ENCODE measurements at places on chromosomes 13 and 19.

DNA sequence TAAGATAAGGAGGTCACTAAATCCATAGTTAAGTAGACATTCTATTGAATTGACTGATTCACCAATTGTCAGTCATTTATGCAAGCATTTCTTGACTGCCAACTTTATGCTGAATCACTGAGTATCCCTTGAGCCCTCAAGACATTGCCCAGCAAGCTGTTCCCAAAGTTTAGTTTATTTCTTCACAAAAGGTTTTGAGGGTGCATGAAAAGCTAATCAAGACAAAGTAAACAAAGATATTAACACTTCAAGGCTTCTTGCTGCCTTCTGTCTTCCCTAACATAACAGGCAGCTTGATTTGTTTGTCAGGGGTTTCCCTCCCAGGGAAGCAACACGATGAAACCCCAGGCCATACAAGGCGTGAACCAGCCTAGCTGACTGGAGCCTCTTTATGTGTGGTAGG, 374.4 kb downstream of the SPRY2 start:
- no peak for ATAC-seq

DNA sequence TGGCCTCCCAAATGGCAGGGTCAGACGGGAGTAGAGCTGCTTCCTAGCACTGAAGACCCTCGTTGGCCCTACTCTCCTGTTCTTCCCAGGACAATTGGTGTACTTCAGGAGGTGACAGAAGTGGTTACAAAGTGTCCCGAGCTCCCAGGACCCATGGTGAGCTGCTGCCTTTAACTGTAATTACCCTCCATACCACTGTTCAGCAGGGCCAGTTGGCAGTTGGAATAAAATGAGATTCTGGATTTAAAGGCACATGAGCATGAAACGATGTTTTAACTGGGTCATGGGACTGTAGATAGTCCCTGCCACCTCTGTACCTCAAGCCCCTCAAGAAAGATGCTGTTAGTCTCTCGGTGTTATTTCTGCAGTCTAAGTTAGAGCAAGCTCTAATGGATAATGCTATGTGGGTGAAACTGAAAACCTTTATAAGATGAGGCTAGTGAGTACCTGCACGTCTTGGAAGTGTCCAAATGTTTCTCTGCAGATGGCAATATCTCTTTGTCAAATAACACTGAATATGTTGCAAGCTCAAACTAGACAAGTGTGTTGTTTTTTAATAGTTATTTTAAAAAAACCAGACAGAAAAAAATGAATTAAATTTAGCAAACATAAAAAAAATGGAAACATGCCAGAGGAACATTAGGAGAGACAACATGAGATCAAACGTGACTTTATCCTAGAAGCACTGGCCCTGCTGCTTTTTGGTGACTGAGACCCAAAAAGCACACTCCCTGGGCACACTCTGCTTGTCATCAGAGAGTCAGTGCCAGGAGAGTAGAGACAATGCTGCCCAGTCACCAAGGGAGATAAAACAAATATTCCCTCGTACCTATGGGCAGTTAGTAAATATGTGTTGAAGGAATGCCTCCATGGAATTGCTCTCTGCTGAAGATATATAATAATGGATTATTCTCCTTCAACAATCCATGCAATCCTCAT, 266.3 kb downstream of the LMO7 start:
- no peak for ATAC-seq

DNA sequence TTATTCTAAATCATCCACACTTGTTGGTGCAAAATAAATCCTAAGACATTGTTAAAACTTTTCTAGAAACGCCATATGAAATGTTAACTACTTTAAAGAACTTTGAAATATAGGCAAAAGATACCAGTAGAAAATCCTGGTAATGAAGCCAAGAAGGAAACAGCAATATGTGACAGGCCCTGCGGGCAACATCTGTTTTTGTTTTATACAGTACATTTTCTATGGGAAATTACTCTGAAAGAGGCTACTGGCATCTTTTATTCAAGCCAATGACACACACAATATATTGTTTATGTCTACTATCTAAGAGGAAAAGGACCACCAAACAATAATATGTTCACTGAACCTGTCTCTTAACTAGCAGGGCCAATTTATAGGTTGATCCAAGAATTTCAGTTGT, 829.7 kb downstream of the PCDH17 start:
- no peak for ATAC-seq

DNA sequence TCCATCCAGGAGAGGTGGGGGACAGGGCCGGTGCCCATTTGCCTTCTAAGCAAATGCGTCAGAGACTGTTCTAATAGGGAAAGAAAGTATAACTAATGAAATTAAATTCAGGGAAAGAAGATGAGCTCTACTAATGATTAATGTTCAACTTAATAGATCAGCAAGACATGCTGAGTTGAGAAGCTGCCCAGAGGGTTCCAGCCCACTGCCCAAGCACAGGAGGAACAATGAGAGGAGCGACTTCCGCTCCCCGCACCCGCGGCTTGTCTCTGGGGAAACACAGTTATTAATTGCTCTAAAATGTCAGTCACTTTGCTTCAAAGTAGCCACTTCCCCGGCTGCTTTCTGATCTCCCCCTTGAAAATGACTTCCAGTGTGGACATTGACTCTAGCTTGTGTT, 331.3 kb downstream of the UQCRFS1 start:
- ATAC-seq: no peak

- no peak for ATAC-seq
These were observed 26.3 kb upstream of the SLC15A1 start for GRCh38 chr13:98778749-98779148.

- no peak for ATAC-seq
These were observed 413.7 kb downstream of the DCT start for GRCh38 chr13:94065741-94066140.

GRCh38 chr13:30134578-30134977, 172.8 kb downstream of the KATNAL1 start:
- ATAC-seq: no peak

- no peak for ATAC-seq
These were observed 4.3 kb upstream of the PALM start for GRCh38 chr19:704447-704741.

- no peak for ATAC-seq
These were observed 117.9 kb downstream of the ITGBL1 start for GRCh38 chr13:101570410-101570809.

DNA sequence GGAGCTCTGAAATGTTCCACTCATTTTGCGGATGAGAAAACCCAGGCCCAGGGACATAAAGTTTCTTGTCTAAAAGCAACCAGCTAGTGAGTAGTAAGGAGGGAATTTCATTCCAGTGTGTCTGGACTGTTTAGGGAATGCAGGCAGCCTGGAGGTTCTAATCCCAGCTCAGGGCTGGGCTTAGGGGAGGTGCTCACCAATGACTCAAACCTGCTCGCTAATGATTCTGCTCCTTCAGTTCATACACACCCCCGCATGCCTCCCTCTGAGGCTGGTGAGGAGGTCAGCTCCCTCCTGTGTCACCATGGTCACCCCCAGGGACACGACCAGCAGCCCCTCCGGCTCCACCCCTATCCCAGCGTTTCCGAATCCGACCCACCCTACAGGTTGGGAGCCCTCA, 34.6 kb downstream of the CYP4F2 start:
- ATAC-seq: no peak

DNA sequence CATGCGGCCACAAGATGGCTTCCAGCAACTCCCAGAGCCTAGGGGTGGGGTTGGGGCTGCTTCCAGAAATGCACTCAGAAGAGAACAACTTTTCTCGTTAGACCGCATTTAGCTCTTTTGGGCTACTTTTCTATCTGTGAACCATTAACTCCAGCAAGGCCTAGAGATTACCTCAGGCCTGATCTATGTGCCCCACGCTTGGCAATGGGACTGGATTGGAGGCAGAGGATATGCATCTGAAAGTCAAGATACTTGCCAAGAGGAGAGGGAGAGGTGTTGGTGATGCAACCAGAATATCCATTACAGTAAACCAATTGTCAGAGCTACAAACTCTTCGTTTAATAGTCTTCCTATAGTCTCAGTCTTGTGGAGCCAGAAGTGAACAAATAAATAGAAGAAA, 177.7 kb downstream of the TDRD3 start:
- no peak for ATAC-seq

- ATAC-seq: no peak
These were observed 120.6 kb upstream of the GPR12 start for GRCh38 chr13:26881154-26881553.

- ATAC-seq: no peak
These were observed 322.7 kb downstream of the FOXO1 start for GRCh38 chr13:40343550-40344269.

DNA sequence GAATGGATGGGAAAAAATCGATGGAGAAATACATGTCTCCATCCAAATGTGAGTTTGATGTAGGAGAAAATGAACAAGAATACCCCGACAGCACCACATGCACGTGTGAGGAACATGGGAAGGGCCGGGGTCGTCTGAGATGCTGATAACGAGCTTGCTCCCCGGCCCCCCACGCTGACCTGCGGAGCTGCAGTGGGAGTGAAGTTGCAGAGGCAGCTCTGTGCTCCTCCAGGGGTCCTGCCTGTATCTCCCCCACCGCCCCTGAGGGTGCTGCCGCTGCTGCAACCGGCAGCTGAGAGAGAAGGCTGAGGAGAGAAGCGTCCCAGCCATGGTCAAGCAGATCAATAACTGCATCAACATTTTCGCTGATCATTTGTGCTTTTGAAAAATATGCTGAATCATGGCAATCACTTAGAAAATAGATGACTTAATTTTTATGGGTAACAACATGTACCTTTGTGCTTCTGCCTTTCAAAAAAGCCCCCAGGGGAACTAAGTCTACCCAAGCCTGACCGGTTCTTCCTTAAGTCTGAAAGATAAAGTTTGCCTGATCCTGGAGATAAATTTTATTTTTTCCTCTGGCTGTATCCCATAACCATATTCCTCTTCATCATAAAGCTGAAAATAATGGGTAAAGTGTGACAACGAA, 18.2 kb upstream of the NAXD start:
- ATAC-seq: no peak

GRCh38 chr19:1068009-1069001, 1.3 kb downstream of the ARHGAP45 start:
- no peak for ATAC-seq

- ATAC-seq: no peak
These were observed 4.9 kb upstream of the ESD start for GRCh38 chr13:46801858-46802257.

DNA sequence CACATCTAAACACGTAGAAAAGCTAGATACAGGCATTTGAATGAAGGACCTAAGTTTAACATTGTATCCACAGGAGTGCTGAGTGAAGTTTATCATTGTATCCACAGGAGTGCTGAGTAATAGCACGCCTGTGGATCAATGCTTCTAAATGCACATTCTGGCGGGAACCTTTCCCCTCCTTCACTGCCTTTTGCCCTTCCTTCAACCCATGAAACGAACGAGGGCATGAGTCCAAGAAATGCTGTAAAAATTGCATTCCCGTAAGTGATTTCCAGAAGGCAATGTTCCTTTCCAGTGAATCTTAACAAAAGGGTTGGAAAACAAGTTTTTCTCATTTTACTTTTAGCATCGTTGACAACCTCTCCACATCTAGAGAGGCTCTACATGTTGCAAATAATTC, 88.1 kb downstream of the ZDHHC20 start:
- ATAC-seq: no peak

DNA sequence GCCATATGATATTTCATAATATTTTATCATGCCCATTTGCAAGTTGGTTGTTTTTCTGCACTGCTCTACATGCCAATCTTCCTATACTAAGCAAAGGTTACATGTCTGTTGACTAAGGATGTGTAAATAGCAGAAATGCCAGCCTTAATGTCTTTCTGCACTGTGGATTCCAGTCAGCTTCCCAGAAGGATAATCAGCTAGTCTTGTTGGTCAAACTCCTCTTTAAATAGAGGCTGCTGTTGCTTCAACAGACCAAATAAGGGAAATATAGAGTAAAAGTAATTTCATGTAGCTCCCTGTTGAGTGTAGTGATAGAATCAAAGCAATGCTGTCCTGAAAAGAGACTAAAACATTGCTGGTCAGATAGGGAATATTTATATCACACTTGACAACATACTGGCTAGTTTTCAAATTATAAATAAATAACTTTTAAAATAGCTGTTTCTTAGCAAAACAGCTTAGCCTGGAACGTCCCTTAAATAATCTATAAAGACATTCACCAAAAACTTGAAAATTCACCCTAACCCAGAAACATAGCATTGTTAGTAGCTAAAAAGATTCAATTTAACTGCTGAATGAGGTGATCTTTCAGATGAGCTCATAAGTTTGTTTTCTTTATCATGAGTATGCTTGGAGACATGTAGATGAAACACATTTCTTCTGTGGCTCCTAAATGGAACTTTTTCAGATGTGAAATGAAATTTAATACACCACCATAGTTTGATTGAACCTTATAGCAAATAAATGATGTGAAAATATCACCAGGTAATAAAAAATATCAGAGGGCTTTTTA, 56.6 kb downstream of the FRY start:
- ATAC-seq: no peak

GRCh38 chr19:4229179-4229931, at the start of gene EBI3:
TSS of gene EBI3 (plus strand) at chr19:4229523. CDS start at chr19:4229551, 28 bp downstream.
- no peak for ATAC-seq

DNA sequence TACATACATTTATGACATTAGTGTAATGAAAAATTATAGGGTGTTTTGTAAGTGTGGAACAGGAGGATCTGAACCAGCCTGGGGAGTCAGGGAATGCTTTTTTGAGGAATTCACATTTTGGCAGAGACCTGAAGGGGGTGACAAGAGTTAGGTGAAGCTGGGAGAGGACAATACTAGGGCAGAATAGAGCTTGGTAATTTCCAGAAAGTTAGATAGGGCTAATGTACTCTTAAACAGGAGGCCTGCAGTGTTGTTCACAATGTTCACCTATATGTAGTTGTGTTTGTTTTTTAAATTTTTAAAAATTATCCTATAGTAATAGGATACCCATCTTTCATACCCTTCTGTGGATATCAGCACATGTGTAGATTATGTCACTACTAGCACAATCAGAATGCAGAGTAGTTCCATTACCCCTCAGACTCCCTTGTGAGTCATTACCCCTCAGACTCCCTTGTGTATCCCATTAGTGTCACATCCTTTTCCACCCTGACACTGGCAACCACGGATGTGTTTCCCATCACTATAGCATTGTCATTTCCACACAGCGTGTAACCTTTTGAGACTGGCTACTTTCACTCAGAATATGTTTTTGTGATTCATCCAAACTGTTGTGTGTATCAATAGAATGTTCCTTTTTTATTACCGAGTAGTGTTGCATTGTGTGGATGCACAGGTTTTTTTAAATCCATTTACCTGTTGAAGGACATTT, 43.1 kb downstream of the PCCA start:
- ATAC-seq: no peak

All from gastroesophageal sphincter (tissue), 4 donors.